ENCODE measurements at places on chromosomes 11 and 22.

DNA sequence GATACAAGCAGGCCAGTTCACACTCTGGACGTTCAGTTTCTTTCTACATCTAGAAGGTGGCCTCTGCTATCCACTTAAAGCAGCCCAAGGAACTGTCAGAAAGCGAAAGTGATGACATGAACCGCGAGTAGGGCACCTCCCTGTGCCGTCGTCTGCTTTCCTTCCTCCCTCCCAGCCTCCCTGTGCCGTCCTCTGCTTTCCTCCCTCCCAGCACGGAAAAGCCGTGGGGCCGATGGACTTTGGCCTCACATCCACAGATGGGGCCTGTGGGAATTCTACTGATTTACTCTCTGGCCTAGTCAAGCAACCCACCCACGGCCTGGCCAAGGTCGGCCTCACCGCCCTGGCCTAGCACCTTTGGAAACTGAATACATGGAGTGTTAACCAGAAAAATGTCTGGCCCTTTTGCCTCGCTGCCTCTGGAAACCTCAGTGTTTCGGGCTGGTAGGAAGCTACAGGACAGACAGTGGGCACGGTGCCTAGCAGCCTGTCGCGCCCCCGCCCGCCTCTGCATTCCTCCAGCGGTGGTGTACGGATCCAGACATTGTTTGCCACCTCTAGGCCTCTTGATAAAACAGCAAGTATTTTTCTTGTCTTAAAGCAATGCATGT, 14.2 kb downstream of the PEX26 start:
- DNase-seq = no peak

GRCh38 chr22:20282901-20283673, 15.0 kb upstream of the RTN4R start:
- no peak for DNase-seq

GRCh38 chr11:76234416-76235232, 28.3 kb upstream of the WNT11 start:
- DNase-seq = no peak

- DNase-seq = no peak
Observed at GRCh38 chr11:65083134-65083833, 556 bp downstream of the CDCA5 start.

DNA sequence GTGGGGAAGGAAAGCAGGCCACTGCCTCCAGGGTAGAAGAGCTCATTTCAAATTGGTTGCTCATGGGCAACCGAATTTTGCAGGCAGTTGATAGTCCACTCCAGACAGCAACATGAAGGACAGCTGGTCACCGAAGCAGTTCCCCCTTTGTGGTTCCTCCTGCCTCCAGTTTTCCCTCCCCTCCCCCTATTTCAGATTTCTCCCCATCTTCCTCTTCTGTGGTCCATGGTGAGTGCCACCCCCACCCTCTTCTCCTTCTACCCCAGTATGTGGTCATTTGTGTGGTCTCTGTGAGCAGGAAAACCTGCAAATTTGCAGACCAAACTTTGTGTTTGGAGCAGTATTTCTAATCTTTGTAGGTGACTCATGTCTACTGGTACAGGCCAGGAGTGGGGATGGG, 38.2 kb upstream of the PAK1 start:
- no peak for DNase-seq

DNA sequence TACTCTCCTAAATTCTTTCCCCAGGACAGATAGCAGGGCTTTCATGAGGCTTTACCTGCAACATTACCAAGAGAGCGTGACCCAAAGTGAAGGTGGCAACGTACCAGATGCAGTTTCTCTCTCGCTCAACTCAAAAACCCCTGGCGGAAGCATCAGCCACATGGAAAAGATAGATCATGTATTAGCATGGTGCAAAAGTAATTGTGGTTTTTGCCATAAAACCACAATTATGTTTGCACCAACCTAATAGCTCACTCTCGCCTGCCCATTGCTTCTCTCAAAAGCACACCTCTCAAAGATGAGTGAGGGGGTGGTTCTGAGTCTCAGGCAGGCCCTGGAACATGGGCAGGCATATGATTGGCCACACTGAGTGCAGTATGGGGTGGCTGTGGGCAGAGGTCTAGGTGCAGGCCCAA, 7.0 kb downstream of the MS4A6A start:
- DNase-seq = no peak

GRCh38 chr22:42925598-42925997, 68.5 kb upstream of the ARFGAP3 start:
- no peak for DNase-seq

- DNase-seq = no peak
Observed at GRCh38 chr11:29984544-29984943, 32.3 kb downstream of the KCNA4 start.

DNA sequence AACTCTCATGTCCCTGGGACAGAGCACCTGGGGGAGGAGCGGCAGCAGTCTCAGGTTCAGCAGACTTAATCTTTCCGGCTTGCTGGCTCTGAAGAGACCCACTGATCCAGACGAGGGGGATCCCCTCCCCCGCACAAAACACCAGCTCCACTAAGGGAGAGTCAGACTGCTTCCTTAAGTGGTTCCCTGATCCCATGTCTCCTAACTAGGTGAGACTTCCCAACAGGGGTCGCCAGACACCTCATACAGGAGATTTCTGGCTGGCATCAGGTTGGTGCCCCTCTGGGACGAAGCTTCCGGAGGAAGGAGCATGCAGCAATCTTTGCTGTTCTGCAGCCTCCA, 157.2 kb upstream of the TMEM45B start:
- no peak for DNase-seq

GRCh38 chr22:47631571-47632102, 869.2 kb downstream of the TBC1D22A start:
- no peak for DNase-seq

DNA sequence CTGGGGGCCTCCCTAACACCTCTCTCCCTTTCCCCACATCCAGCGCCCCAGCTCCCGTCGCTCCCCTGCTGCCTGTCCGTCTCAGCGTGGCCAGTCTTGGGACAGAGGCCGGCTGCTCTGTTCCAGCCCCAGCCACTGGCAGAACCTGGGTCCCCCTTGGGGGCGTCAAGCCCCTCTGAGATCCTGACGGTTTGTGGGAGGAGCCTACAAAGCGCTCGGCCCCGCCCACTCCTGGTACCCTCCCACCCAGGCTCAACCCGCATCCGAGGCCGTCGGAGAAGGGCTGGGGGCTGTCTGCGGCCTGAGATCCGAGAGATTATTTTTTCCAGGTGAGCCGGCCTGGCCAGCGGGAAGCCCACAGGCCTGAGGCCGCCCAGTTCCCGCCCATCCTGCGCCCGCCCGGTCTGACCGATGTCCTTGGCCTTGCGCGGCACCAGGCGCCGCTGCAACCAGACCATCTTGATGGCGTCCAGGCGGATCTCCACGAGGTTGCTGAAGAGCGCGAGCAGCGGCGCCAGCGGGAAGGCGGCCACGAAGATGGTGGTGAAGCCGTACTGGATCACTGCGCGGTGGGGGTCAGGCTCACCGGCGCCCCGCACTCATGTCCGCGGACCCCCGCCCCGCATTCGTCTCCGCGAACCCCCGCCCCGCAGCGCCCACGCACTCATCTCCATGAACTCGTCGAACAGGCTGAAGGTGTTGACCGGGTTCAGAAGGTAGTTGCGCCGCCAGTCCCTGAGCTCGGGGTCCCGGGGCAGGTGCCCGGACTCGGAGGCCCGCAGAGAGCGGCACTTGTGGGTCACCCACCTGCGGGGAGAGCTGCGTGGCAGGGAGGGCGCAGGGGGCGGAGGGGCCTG, 5.5 kb upstream of the SIGIRR start:
- DNase-seq = no peak

DNA sequence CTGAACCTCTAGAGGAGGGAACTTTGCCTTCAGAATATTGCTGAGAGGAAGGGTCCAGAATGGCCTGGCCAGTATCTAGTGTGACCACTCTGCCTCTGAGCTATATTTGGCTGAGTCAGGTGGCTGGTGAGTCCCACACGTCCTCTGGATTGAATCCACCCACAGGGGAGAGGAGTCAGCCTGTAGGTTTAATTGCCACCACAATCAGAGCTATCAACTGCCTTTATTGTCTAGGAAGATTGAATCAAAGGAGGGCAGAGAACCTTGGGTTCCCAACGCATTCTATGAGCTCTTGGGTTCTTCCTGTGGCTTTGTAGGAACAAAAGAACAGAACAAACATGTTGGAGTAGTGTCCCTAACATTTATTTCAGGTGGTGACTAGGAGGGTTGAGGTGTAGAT, 67.7 kb downstream of the ST3GAL4 start:
- no peak for DNase-seq

Data from NCI-H2081 (cell line).